ENCODE measurements at places on chromosomes 16 and 17.
A peak's percentile ranks its signal among the peaks of the same experiment; 100 is the strongest.

DNA sequence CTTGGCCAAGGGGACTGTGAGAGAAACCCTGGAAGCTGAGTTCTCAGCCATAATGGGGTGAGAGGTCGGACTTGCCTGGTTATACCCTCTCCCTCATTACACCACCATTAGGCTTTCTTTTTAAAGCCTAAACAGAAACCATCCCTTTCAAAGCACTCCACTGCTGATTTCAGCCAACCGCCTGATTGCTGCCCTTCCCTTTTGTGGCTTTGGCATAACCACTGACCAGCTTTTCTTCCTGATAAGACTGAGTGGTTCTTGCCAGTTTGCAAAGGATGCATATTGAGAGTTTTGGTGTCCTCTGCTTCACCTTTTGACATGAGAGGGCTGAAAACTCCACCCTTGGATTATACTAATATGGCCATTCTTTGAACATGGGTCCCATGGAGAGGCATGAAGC, 308.2 kb upstream of the GOT2 start:
- DNase-seq: no peak

DNA sequence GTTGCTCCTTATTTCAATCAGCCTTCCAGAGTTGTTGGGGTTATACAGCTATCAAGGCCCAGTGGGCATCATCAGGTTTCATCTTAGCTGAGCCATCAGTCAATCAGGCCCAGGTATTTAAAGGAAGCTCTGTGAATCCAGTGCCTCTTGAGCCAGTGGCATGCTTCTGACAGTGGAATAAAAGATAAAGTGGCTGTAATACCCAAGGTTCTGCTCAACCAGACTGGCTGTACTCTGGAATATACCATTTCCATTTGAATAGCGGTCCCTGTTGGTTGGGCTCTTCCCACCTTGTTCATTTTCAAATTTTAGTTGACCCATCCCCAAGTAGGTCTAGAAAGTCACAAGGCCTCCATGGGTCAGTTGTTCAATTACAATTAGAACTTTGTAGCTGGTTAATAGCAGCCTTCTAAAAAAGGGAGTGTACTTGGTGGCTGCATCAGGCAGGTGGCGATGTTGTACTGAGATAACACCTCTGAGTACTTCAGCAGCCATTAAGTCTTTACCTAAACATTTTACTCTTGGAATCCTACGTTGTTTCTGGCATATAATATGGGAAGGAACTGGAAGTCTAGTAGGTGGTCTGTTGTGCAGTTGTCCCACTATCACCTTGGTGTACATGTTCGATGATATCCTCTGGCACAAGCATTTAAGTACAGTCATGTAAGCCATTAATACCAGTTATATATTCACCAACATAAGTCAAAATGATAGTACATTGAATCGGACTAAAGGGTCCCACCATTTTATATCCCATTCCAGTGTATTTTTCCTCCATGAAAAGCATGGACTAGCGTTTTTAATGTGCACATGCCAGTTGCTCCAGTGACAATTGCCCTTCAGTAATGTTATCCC, 294.1 kb downstream of the BCAS3 start:
- DNase-seq: peak; percentile 20

DNA sequence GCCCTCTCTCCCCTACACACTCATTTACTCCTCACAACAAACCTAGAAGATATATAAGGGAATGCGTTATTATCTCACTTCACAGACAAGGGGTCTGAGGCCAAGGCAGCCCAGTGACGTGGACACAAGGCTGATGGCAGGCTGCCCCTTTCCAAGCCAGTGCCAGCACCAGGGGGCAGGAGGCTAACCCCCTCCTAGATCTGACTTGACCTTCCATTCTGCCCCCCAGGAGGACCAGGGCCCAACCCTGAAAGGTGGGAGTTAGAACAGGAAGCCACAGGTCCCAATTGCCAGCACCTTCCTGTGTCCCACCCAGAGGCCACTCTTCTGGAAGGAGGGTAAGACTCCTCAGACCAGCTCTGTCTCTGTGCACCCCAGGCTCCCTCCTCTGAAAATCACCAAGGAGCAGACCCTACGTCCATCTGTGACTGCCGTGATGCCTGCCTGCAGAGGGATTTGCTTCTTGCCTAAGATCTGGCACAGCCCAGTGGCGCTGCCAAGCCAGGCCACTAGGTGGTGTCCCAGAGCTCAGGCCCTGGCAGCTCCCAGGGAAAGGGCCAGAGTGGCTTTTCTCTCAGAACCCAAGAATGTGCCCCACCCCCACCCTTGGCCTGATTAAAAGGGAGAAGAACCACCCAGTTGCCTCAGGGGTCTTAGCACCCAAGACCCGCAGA, 42.4 kb upstream of the MRPS23 start:
- peak; percentile 78 for DNase-seq

GRCh38 chr16:78925083-78925767, 675.3 kb downstream of the MAF start:
- peak; percentile 35 for DNase-seq

DNA sequence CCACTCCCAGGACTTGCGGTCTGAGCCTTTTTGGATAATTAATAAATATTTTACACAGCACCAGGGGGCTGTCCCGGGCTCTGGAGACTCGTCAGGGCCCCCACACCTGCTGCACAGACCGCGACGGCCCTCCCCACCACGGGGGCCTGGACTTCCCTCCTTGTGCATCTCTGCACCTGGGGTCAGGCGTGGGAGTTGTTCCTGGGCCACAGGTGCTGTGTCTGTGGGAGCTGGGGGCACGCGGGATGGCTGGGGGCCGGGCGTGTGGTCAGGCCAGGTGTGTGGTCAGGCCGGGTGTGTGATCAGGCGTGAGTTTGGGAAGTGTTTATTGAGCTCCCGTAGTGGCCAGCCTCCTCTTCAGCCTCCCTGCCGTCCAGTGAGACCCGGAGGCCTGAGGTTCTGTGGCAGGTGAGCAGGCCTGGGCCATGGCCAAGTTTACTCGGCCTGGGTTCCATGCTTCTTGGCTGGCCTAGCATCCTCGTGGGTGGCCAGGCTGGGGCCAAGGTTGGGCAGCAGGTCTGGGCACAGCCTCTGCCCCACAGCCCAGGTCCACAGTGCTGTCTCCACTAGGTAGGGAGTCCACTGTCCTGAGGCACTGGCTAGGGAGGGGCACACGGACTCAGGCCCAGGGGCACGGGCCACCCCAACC, 1.9 kb upstream of the STUB1 start:
- no peak for DNase-seq

GRCh38 chr16:67115639-67116038, 5.9 kb downstream of the PHAF1 start:
- DNase-seq: no peak

DNA sequence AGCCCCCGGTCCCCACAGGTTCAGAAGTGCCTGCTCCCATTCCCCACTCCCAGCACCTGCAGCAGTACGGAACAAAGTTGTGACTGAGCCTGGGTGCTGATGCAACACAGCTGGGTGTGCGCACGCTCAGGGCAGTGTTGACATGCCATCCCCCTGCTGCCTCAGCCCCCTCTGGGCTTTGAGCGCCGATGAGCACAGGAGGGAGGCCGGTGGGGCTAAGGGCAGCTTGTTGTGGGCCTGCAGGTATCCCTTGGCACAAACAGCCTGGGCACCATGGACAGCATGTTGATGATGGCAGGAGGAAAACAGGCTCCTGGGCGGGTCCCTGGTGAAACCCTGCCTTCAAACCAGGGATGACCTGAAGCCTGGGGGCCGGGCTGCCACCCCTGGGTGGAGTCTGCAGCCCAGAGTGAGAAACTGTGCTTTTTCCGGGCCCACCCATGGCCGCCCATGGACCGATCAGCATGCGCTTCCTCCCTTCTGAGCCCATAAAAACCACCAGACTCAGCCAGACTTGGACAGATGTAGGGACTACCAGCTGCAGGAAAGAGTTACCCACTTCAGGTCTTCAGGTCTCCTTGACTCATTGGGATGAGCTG, 175.5 kb downstream of the PHKB start:
- DNase-seq: no peak

- peak; percentile 25 for DNase-seq
Measured at GRCh38 chr17:78915872-78916632, 9.1 kb downstream of the TIMP2 start.

GRCh38 chr16:85513180-85513579, 99.9 kb upstream of the GSE1 start:
- DNase-seq: no peak

Data from stimulated activated CD4-positive, alpha-beta T cell treated with anti-CD3 and anti-CD28 coated beads, Interleukin-1b, Interleukin-23, amount 100 ng/mL, for 48 hours (primary cell).